Stimulated activated CD8-positive, alpha-beta memory T cell treated with anti-CD3 and anti-CD28 coated beads, Interleukin-4, amount 100 ng/mL, for 1 hour (primary cell): ENCODE measurements at places on chromosomes 4 and X.

GRCh38 chr4:114036426-114036825 lies 57.0 kb upstream of the ARSJ start:
- DNase-seq: no peak

DNA sequence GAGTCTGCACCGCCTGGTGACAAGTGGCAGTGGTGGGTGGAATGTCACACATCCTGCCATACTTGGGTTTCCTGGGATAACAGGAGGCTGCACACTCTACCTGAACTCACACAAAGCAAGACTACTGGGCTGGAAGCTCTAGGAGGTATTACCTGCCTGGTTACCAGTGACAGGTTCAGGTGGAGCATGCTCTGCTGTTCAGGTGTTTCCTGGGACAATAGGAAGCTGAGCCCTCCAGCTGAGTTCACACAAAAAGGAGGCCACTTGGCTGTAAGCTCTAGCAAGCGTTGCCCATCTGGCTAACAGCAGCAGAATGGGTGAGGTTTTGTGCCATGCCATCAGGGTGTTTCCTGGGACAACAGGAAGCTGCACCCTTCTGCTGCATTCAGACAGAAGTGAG lies 17.4 kb upstream of the UGT2B7 start:
- no peak for DNase-seq

DNA sequence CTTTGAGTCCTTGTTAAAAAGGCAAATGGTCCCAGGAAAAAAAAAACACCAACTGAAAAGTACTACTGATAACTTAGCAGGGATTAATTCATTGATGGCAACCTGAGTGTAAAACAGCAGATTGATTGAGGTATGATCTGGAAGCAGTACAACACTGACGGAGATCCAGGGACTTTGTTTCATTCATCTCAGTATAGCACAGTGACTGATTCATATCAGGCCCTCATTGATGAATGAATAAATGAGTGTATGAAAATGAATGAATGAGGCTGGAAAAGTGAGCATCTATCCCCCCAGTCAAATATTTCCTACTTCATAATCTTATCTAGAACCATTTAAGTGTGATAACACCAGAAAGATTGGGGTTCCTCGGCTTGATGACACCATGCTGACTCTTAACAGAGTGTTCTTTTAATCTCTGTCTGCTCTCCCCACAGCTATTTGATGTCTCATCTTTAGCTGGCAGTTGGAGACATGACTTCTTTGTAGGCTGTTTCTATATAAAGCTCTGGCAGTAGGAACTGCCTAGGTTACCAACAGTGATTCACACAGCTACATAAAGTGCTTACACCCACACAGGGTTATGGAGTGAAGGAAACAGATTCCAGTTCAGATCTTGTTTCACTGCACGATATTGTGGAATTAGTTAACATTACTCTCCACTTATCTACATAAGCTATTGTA lies 18.6 kb upstream of the RNF128 start:
- no peak for DNase-seq

DNA sequence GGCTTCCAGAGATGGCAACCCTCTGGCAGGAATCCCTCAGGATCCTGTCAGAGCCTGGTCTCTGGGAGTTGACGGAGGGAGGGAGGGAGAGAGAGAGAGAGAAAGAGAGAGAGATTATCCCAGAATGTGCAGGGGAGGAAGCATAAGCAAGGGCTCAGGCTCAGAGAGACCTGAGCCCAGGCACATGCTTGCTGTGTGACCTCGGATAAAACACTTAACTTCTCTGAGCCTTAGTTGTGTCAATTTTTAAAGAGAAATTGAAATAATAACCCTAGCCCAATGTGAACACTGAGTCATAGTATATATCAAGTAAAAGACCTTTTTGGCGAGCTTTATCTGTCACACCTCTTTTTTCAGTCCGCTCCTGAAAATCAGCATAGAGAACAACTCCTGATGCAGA lies 473 bp upstream of the USP51 start:
- no peak for DNase-seq

DNA sequence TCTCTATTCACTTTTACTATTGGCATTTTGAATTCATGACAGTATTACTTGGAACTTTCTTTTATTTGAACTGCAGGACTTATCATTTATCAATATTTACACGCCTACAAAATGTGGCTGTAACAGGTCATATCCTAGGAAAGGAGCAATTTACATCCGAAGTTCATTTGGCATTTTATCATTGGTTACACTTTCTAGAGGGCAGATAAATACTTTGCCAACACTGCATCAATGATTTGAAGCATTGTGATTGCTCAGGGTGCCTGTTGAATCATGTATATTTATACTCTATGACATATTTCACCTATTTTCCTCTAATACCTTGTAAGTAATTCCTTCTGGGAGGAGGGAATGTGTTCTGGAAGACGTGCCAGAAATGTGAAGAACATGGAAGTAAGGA lies 136.7 kb downstream of the MID1IP1 start:
- no peak for DNase-seq

DNA sequence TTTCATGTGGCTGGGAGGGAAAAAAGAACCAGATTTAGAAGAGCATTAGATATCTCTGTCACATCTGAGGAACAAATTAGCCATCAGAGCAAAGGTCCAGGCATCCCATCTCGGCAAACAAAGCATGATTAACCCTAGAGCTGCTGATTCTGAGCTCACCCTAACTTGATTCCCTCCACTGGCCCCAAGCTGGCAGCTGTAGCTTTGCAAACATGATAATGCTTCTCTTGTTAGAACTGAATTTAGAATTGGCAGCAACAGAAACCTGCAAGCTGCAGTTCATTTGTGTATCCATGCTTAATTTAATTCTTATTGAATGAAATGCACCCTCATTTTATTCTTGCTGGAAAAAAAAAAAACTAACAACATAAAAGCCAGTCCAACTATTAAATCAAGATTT lies 289.2 kb downstream of the IL1RAPL1 start:
- no peak for DNase-seq

GRCh38 chrX:97326456-97326855 lies 442.7 kb downstream of the RPA4 start:
- no peak for DNase-seq

GRCh38 chr4:88804234-88804633 lies 106.6 kb upstream of the NAP1L5 start:
- no peak for DNase-seq

- no peak for DNase-seq
These were observed 107.5 kb upstream of the ACSL4 start for GRCh38 chrX:109840585-109840984.

- DNase-seq: no peak
These were observed 264.6 kb upstream of the CLNK start for GRCh38 chr4:10949039-10949733.

GRCh38 chr4:13570916-13571315 lies 26.6 kb upstream of the NKX3-2 start:
- DNase-seq: no peak

DNA sequence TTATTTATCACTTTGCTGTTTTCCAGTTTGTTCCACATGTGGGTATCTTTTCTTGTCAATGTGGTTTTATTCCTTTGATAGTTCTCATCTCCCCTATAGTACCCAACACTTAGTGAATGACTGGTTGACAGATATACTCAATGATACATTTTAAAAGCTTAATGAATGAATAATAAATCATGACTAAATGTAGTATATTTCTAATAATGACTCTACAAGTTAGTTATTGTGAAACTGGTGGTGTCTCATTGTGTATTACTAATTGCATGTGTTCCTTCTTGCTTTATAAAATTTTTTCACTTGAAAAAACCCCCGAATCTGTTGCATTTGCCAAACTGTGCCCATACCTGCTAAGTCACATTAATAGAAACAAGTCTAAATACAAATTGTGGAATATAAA lies 95.4 kb downstream of the MBNL3 start:
- no peak for DNase-seq

GRCh38 chrX:20271730-20272129 lies 5.0 kb upstream of the RPS6KA3 start:
- no peak for DNase-seq

DNA sequence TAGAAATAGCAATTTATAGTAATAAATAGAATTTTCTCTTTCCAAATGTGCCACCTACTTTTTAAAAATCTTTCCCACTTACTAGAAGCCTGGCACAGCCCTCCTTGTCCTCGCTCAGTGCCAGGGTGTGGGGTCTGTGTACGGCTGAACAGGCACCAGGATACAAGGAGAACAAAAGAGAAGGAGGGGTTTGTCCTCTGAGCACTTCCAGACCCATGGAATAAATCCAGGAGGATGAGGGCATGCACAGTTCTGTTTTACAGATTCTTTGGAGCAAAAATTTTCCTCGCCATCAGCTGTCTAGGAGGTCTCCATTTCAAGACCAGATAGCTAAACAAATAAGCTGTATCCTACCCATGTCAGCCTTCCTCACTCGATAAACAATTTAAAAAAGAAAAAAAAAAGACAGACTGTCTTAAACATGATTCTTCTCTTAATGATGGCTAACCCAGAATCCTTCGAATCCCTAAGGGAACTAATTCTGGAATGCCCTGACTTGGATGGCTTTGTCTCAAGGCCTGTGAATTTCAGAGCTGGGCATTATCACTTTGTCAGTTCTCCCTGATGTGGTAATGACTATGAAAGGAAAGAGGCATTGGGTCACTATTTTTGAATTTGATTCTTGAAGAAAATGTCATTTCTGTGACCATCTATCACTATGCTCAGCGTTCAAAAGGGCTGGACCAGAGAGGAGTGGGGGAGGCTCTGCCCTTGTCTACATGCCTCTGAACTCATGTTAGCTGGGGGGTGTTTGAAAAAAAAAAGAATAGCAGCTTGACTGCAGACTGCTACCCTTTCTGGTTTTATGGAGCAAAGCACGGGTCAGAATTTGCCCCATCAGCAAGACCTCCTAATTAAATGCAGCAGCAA lies 151.0 kb downstream of the DCTD start:
- no peak for DNase-seq

DNA sequence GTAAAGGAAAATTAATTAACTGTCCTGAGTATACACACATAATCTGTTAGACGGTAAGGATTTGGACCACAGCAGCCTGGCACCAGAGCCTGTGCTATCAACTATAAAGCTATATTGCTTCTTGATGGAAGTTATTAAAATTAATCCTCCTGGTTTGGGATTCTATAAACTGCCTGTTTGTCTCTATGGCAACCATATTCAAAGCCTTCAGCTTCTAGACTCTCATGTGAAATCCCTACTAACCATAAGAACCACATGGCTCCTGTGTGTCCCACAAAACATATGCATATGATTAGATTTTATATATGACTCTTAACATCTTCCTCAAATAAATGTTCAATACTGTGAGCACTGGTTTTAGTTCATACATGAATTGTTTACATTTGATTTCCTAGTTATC lies 380.8 kb downstream of the ANKRD50 start:
- no peak for DNase-seq

DNA sequence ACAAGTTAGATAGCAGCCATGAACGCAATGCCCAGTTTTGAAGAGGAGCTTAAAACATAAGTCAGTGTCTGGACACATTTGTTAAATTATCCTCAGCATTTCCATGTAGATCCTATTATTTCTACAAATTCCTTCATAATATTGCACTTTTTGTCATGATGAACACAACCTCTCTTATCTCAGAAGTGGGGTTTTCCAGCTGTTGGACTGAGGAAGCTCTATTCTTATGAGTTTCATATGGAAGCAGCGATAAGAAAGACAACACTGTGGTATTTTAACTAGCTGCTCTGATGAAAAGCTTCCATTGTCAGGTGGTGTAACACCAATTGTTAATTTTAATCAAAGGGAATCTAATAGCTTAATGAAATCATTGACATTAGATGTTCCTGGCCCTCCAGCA lies 308.7 kb downstream of the GBA3 start:
- no peak for DNase-seq

DNA sequence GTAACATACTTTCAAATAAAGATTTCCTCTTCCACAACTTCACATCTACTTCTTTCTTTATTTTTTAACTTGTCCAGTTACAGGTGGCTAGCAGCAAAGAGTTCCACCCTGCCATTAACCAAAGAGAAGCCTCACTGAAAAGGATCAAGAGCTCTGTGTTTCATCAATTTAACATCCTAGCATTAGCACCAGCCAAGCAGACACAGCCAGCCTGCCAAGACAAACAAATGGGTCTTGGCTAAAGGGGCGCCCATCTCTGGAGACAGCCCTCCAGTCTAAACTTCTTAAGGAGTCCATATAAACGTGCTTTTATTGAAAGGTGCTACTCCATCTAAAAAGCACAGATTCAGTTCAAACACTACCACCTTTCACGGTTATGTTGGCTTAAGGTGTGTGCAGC lies 105.3 kb downstream of the ADAMTS3 start:
- no peak for DNase-seq

DNA sequence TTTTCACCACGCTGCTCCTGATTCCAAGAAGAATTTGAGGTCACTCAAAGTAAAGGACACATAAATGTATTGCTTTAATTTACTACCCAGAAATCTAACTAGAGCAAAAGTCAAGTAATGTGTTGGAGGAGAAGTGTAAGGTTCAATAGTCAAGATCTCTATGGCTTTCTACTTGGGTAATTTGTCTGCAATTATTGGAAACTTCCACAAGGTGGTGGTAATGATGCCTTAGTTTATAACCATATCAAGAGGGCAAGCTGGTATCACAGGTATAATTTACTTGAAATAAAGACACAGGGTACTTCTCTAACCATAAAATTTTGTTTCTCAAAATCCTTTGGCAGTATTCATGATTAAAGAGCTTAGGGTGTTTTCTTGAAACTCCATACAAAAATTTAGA lies 10.2 kb upstream of the GRIA3 start:
- DNase-seq: no peak

GRCh38 chr4:185576314-185576961 lies 41.1 kb upstream of the PDLIM3 start:
- no peak for DNase-seq

DNA sequence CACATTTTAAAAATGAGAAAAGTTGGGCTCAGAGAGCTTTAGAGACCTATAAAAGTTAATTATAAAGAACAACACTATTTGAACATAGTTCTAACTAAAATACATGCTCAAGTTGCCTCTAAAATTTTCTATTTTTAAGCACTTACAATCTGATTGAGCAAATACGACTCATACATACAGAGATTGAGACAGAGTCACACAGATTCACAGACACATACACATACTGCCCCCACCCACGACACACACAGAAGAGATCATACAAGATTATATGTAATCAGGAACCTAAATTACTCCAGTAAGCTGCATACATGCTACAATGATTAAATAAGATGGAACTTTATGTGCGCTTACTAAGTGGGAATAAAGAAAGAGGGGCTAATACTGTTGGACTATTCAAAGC lies 2.7 kb upstream of the ASB5 start:
- no peak for DNase-seq

DNA sequence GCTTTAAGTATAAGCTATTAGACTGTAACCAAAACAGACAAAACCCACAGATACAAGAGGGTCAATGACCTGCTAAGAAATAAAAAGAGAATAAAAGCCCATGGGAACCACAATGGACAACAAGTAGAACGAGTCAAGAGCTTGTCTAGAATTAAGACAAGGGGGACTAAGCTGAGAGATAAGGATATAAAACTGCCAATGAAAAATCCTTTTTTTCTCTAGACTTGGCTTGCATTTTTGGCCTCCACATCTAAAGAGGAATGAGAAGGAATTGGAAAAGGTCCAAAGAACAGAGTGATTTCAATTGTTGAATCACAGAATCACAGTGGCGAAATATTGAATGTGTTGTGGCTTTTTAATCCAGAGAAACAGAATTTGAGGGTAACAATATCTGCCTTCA lies 135.7 kb downstream of the QDPR start:
- DNase-seq: no peak
